ENCODE measurements at places on chromosomes 13 and 19.

DNA sequence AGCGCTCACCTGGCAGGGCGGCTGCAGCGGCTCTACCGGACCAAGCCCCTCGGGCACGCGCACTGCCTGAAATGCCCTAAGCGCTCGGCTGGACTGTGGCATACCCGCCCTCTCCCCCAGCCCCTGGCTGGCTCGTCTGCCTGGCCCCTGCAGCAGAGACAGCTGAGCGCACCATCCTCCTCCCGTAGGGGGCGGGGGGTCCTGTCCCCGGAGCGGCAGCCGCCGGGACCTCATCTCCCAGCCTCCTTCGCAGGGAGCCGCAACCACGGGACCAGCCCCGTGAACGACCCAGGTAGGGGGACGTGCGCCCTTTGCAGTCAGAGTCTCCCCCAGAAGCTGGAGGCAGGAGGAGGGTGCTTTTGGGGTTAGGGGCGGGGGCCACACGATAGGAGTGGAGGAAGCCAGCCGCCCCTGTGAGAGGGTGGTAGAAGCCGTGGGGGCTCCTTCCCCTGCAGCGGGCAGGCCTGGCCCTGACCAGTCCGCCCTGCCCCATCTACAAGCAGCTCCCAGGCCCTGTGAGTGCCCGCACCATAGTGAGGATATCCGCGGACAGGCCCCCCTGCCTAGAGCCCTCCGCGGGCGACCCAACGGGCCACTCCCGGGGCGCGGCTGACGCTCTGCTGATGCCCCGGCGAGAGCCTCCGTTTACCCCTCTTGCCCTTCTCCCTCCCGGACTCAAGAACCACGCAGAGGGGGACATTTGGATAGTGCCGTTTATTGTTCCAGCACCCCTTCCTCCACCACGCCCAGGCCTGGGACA is 34.2 kb downstream of the ZNF787 start:
- DNase-seq = no peak

DNA sequence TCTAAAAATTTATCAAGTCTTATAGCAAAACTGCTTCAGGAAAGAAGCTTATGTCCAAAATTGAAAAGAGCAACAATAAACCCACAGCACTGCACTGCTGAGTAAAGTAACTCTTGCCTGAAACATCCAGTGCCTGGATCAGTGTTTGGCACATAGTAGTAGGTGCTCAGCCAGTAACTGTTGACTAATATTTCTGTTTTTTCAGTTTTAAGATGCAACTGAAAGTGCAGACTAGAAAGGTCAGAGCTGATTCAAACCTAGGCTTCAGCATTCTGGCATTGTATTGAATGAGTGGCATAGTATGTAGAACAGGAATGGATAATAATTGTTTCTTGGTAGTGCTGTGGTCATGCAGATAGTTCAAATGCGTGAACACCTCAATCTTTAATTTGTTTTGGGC is 67.6 kb downstream of the UBL3 start:
- DNase-seq = no peak

GRCh38 chr19:45314708-45315245 is 7.9 kb downstream of the CKM start:
- DNase-seq = no peak

GRCh38 chr13:62432906-62433305 is 1017.3 kb upstream of the PCDH20 start:
- DNase-seq = no peak

DNA sequence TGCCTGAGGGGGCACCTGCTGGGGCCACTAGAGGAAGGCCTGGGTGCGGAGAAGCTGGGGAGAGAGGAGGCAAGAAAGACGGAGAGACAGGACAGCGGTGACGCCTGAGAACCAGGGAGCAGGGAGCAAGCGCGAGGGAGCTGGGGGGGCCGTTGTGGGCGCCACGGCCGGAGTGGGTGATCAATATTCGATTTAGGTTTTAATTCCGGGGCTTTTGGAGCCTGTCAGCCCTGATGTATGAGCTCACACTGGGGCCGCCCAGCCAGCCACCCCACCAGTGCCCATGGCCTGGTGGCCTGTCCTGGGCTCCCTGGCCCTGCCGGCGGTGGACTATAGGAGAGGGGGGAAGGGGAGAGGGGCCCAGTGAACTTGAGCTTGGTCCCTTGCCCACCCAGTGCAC is 8.7 kb upstream of the ERFL start:
- DNase-seq = no peak

All from inflammatory macrophage treated with lipopolysaccharide for 1 hour (primary cell).